ENCODE measurements at places on chromosomes 12 and 14. TPM values are rescaled to one million over a fixed set of nuclear protein-coding genes. Genes with fewer than 3 reads are reported as not detected.

The OR5AU1 gene
- not detected for total RNA-seq

The STXBP6 gene
- total RNA-seq: 32.3 TPM

The SLCO1B1 gene
- 0.45 TPM for total RNA-seq

The SPX gene
- 0.51 TPM for total RNA-seq

The PPFIA2 gene
- 7.3 TPM for total RNA-seq

The KRT78 gene
- not detected for total RNA-seq

The TAS2R9 gene
- total RNA-seq: not detected

The CD69 gene
- 1.9 TPM for total RNA-seq

GRCh38 chr12:92077530-92077929 is 68.1 kb downstream of the BTG1 start:
- no peaks in the 10 kb centered on the region for H3K27me3 ChIP-seq
- H3K4me3 ChIP-seq: no peak overlapping the region
- DNase-seq: no peak
- H3K36me3 ChIP-seq: no peaks in the 10 kb centered on the region
- no peaks in the 10 kb centered on the region for H3K4me1 ChIP-seq

GRCh38 chr12:31002999-31003398 is 70.7 kb upstream of the DDX11 start:
- no peaks in the 10 kb centered on the region for H3K4me1 ChIP-seq
- no peaks in the 10 kb centered on the region for H3K36me3 ChIP-seq
- no peak for DNase-seq
- no peak overlapping the region for H3K4me3 ChIP-seq
- H3K27me3 ChIP-seq: no peaks in the 10 kb centered on the region

GRCh38 chr14:30284808-30285207 is 274.1 kb upstream of the G2E3 start:
- no peak for DNase-seq
- no peaks in the 10 kb centered on the region for H3K36me3 ChIP-seq
- no peak overlapping the region for H3K27ac ChIP-seq
- H3K4me1 ChIP-seq: no peaks in the 10 kb centered on the region
- H3K4me3 ChIP-seq: no peak overlapping the region

DNA sequence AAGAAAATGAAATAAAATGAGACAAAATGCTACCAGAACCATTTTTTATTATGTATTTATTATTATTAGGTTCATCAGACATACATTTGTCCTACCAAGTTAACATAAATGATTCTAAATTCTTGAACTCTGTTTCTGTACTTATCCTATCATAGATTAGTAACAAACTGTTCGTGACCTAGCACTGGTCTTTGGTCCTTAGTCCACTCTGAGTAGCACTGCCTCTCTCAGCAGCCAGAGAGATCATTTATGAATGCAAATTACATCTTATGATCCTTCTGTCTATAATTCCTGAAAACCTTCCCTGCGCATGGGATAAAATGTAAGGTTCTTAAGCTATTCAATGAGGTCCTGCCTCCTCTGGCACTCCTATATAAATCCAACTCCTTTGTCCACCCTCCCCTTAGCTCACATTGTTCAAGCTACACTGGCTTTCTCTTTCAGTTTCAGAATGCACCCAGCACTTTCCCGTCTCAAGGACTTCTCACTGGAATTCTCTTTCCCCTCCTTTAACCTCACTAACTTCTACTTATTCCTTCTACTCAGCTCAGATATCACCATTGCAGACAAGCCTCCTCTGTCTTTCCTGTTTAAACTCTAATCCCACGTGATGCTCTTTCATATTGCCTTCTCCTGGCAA is 17.1 kb downstream of the PDZRN4 start:
- DNase-seq: no peak
- H3K27ac ChIP-seq: peak overlapping the region; percentile 61
- no peaks in the 10 kb centered on the region for H3K4me1 ChIP-seq

DNA sequence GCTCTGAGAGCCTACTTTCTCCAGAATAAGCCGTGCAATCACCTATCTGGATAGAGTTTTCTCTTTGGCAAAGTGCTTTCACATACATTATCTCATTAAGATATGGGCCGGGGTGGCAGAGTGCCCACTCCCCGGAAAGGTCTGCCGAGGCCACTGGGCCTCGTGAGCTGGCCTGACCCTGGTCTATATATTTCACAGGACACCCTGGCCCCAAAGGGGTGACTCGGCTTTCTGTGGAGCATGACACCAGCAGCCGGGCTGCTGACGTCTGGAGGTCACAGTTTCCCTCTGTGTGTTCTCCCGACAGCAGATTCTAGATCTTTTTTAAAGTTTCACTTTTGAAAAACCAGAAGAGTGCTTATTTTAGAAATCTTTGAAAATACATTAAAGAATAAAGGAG is 27.9 kb upstream of the ATP2A2 start:
- peaks cover 14% of the 10 kb centered on the region for H3K4me1 ChIP-seq
- no peak overlapping the region for H3K4me3 ChIP-seq
- H3K27ac ChIP-seq: peak overlapping the region; percentile 30
- H3K36me3 ChIP-seq: no peaks in the 10 kb centered on the region

- H3K4me1 ChIP-seq: no peaks in the 10 kb centered on the region
- H3K4me3 ChIP-seq: no peak overlapping the region
- H3K27ac ChIP-seq: no peak overlapping the region
- no peaks in the 10 kb centered on the region for H3K36me3 ChIP-seq
Measured at GRCh38 chr12:133221241-133221640, 14.4 kb downstream of the ANHX start.

GRCh38 chr14:87756661-87757060 is 236.3 kb downstream of the GALC start:
- DNase-seq: no peak
- no peak overlapping the region for H3K4me3 ChIP-seq
- no peak overlapping the region for H3K27ac ChIP-seq

DNA sequence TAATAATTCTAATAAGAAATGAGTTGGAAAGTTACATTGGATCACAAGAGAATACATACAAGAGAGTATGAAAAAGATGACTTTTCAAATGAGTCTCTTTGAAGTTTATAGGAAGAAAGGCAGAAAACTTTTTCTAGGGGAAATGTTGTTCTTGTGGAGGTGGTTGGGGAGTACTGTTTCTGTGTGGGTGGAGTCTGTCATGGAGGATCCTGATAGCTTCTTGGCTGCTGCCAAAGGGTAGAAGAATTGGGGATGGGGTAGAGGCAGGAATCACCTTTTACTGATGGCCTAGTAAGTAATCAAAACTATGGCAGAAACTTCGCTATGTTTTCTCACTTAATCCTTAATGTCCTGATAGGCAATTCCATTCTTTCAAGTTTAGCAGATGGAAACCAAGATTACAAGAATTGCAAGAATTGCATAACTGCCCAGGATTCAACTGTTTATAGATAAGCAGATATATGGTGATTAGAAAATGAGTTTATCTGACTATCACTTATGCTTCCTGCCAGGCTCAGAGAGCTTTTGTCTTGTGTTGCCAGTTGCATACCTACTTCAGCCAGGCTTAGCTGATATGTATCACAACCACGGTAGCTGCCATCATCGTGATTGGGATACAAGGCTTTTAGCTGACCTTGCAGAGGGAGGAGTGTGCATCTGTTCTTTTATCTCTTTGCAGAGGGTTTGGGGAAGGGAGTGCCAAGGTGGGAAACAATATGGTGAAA is 463.9 kb downstream of the TMTC2 start:
- no peaks in the 10 kb centered on the region for H3K27me3 ChIP-seq
- H3K4me3 ChIP-seq: no peak overlapping the region
- H3K4me1 ChIP-seq: no peaks in the 10 kb centered on the region
- H3K36me3 ChIP-seq: no peaks in the 10 kb centered on the region
- no peak for DNase-seq

DNA sequence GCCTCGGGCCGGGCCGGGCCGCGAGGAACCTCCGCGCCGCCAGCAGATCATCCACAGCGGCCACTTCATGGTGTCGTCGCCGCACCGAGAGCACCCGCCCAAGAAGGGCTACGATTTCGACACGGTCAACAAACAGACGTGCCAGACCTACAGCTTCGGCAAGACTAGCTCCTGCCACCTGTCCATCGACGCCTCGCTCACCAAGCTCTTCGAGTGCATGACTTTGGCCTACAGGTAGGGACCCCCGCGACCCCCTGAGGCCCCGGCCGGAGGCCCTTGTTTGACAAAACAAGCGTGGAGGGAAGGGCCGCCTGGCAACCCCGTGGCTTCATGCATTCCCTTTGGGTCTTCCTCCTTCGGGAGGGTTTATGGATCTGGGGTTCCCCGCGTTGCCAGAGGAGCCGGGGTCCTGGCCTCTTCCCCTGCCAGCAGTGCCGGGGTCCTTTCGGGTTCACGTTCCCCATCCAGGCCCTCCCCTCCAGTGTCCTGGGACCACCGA is 526 bp downstream of the MLXIP start:
- no peak for DNase-seq
- H3K36me3 ChIP-seq: no peaks in the 10 kb centered on the region
- H3K4me1 ChIP-seq: no peaks in the 10 kb centered on the region
- H3K27me3 ChIP-seq: no peaks in the 10 kb centered on the region

GRCh38 chr14:99742074-99742473 is 51.1 kb upstream of the EML1 start:
- no peaks in the 10 kb centered on the region for H3K36me3 ChIP-seq
- H3K27ac ChIP-seq: no peak overlapping the region
- H3K27me3 ChIP-seq: no peaks in the 10 kb centered on the region
- H3K4me3 ChIP-seq: no peak overlapping the region
- no peak for DNase-seq

GRCh38 chr12:18457362-18457761 is 196.0 kb downstream of the PIK3C2G start:
- no peak overlapping the region for H3K27ac ChIP-seq
- H3K36me3 ChIP-seq: no peaks in the 10 kb centered on the region
- DNase-seq: no peak
- H3K27me3 ChIP-seq: no peaks in the 10 kb centered on the region

DNA sequence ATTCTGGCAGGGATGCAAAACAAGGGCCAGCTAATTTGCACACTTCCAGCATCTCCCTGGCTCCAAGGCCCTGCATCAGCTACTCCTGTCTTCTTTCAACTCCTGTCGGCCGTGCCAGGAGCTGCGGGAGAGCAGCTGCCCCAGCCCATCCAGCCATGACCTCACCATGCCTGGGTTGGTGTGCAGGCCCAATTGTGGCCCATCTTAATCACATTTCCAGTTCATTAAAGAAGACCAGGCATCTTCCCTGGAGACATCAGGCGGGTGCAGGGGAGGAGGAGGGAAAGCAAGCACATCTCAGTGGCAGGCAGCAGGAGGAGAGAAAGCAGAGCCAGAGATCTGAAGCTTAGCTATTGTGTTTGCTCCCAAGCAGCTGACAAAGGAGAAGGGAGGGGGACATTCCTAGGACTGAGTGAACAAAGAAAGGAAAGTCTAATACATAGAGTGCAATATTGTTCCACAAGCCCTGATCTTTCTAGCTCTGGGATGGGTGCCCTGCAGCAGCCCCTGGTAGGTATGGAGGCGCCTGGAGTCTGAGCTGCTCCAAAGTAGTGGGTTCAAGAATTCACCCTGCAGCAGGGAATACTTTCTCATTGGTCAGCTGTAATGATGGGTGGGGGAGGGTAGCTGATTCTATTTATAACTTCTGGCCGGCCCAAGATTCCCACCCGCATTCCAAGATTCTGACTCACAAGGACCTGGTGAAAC is 40.1 kb downstream of the VWF start:
- no peaks in the 10 kb centered on the region for H3K4me1 ChIP-seq
- DNase-seq: no peak
- H3K36me3 ChIP-seq: no peaks in the 10 kb centered on the region
- H3K27ac ChIP-seq: no peak overlapping the region
- no peak overlapping the region for H3K4me3 ChIP-seq

GRCh38 chr12:14949631-14950030 is 11.3 kb upstream of the ERP27 start:
- no peak overlapping the region for H3K27ac ChIP-seq
- H3K36me3 ChIP-seq: no peaks in the 10 kb centered on the region
- H3K4me1 ChIP-seq: no peaks in the 10 kb centered on the region
- H3K4me3 ChIP-seq: no peak overlapping the region

DNA sequence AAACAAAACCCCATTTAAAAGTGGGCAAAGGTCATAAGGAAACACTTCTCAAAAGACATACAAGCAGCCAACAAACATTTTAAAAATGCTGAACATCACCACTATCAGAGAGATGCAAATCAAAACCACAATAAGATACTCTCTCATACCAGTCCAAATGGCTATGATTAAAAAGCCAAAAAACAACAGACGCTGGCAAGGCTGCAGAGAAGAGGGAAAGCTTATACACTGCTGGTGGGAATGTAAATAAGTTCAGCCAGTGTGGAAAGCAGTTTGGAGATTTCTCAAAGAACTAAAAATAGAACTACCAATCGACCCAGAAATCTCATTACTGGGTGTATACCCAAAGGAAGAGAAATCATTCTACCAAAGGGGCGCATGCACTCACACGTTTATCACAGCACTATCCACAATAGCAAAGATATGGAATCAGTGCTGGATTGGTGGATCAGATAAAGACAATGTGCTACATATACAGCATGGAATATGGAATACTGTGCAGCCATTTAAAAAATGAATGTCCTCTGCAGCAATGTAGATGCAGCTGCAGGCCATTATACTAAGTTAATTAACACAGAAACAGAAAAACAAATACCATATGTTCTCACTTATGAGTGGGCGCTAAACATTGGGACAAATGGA is 102.1 kb upstream of the DAAM1 start:
- no peaks in the 10 kb centered on the region for H3K27me3 ChIP-seq
- H3K4me3 ChIP-seq: no peak overlapping the region
- H3K27ac ChIP-seq: no peak overlapping the region
- H3K4me1 ChIP-seq: no peaks in the 10 kb centered on the region
- no peaks in the 10 kb centered on the region for H3K36me3 ChIP-seq

- H3K36me3 ChIP-seq: no peaks in the 10 kb centered on the region
- H3K27me3 ChIP-seq: no peaks in the 10 kb centered on the region
- H3K4me3 ChIP-seq: no peak overlapping the region
- no peak for DNase-seq
Measured at GRCh38 chr12:55043542-55043941, 23.8 kb downstream of the NEUROD4 start.

GRCh38 chr12:117321572-117321971 is 39.9 kb downstream of the NOS1 start:
- no peak for DNase-seq
- no peaks in the 10 kb centered on the region for H3K4me1 ChIP-seq
- no peaks in the 10 kb centered on the region for H3K27me3 ChIP-seq
- H3K27ac ChIP-seq: no peak overlapping the region
- H3K36me3 ChIP-seq: no peaks in the 10 kb centered on the region
- H3K4me3 ChIP-seq: no peak overlapping the region

DNA sequence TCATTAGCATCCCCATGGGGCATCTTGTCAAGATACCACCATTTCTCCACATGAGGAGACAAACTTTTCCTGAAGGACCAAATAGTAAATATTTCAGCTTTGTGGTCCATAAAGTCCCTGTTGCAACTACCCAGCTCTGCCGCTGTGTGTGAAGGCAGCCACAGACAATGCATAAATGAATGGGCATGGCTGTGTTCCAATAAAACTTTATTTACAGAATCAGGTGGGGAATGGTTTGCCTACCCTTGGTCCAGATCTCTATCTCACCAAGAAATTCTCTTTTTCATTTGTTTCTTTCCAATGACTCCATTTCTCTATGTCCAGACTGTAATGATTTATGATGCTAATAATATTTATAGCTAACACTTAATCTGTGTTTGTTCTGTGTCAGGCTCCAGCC is 409.3 kb upstream of the TBX3 start:
- H3K4me3 ChIP-seq: no peak overlapping the region
- no peak overlapping the region for H3K27ac ChIP-seq
- DNase-seq: no peak
- H3K4me1 ChIP-seq: no peaks in the 10 kb centered on the region
- no peaks in the 10 kb centered on the region for H3K36me3 ChIP-seq
